ENCODE measurements at places on chromosomes 16 and 17.

- DNase-seq: peak; percentile 87
Observed at GRCh38 chr17:82734987-82735866, at the start of gene FN3K. Gene FN3K (plus strand): TSS chr17:82735615. CDS start chr17:82735637, 22 bp downstream.

DNA sequence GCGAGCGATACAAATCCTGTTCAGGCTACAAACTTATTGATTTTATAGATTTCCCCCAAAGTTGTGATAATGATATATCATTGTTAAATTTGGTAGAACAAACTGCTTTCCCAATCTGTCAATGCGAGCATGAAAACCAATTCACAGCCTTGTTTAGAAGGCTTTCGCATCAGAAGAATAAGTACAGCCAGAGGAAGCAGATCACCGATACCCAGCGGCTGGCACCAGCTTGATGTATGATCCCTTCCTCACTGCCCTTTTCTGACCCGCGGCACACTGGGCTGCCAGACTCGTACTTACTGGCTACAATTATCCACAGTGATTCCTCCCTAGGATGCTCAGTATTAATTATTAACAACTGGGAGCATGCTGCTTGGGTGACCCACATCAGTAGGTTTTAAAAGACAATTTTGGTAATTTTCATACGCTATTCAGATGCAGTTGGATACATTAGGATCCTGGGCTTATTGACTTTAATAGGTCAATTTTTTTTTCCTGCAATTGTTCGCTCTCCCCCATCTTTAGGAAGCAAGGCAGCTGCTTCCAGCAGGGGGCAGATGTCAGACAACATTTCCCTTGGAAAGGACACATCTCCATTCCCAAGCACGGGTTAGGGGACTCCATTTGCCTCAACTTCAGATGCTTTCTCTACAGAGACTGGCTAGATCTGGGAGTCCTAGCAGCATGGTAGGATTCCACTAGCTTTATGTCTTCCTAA is 582.7 kb upstream of the PSMD7 start:
- no peak for DNase-seq

- DNase-seq: no peak
Observed at GRCh38 chr17:29189355-29189754, 9.2 kb upstream of the MYO18A start.

DNA sequence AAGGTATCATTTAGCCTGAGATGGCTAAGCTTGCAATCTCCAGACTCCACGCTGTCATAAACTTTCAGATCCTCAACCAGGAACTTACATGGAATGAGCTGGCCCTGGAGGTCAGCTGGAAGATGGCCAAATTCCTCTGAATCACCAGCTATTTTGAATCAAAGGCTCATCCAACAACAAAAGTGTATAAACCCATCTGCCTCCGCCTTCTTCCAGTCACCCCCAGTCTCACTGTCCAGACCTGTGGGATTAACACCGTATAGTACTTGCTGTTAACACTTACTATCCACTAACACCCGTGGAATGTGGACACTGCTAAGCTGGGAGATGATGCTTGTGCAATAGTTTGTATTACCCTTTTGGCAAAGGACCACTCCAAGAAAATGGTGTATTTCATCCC is 1.9 kb upstream of the LCMT1 start:
- no peak for DNase-seq

- no peak for DNase-seq
Observed at GRCh38 chr17:45347444-45347843, 30.6 kb upstream of the MAP3K14 start.

DNA sequence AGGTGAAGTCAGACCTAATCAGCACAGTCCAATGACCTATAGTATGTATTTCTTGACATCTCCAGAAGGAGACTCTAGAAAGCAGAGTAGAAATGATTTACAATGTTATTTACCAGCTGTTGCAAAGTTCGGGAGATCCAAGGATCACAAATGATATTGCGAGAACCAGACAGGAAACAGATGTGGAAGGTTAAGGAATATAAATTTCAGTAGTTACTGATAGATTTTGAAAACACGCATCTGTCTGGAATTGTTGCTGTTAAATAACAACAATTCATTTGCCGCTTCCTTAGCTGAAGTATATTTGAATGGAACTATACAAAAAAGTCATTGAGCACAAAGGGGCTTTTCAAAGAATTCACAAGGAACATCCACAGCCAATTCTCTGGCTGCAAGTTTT is 72.0 kb downstream of the STXBP4 start:
- no peak for DNase-seq
